ENCODE measurements at places on chromosomes 13 and 19. TPM values are rescaled to one million over a fixed set of nuclear protein-coding genes. Genes with fewer than 3 reads are reported as not detected.
A peak's percentile ranks its signal among the peaks of the same experiment; 100 is the strongest.

- DNase-seq: no peak
These were observed 20.3 kb downstream of the ZNF433 start for GRCh38 chr19:12015015-12015752.

DNA sequence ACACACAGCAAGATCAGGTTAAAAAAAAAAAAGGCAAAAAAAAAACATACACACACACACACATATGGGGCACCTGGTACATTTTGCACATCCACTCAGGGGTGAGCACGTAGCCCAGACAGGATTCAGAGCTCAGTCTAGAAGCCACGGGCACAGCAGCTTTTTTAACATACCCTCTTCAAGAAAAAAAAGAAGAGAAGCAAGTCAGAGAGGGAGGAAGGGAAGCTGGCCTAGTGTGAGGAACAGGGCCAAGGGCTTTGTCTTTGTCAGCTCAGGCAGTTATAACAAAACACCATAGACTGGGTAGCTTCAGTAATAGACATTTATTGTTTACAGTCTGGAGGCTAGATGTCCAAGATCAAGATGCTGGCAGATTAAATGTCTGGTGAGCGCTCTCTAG is 2.3 kb upstream of the TPM4 start:
- no peak for DNase-seq

DNA sequence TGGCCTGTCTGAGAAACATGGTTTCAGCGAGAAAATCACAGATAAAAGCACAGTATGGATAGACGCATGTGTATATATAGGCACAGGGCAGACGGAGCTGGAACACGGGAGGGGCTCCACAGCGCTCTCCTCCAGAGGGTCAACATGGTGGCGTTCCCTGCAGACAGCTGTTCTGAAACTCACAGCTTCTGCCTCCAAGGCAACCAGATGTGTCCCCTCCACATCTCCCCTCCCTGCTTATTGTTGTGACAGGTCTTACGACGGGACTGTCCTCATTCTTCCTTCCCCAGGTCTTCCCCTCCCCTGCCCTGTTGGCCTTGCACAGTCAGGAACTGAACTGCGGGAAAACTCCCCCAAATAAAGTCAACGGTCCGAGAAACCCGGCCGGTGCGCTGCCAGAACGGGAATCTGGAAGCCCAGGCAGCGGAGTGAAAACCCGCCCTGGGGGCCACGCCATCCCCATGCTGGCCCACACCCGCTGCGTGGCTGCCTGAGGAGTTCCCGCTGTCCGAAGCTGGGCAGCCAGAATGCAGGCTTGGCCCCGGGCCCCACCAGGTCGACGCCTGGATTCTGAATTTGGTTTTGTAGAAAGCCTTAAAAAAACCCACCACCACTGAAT is 2.6 kb upstream of the TIMM13 start:
- DNase-seq: no peak

- DNase-seq: no peak
These were observed 321.2 kb downstream of the DIAPH3 start for GRCh38 chr13:59842507-59842906.

- DNase-seq: no peak
These were observed 1.9 kb upstream of the ZNF580 start for GRCh38 chr19:55638864-55639359.

- no peak for DNase-seq
These were observed 1610.2 kb downstream of the SLITRK5 start for GRCh38 chr13:89281331-89281730.

GRCh38 chr13:40170091-40170490 is 496.4 kb downstream of the FOXO1 start:
- no peak for DNase-seq

- DNase-seq: no peak
These were observed at the start of gene SHISA7 for GRCh38 chr19:55443045-55443823. TSS of gene SHISA7 (minus strand) at chr19:55443300. CDS start at chr19:55442863, 437 bp downstream.

GRCh38 chr13:23129331-23129730 is 51.4 kb upstream of the SGCG start:
- no peak for DNase-seq

DNA sequence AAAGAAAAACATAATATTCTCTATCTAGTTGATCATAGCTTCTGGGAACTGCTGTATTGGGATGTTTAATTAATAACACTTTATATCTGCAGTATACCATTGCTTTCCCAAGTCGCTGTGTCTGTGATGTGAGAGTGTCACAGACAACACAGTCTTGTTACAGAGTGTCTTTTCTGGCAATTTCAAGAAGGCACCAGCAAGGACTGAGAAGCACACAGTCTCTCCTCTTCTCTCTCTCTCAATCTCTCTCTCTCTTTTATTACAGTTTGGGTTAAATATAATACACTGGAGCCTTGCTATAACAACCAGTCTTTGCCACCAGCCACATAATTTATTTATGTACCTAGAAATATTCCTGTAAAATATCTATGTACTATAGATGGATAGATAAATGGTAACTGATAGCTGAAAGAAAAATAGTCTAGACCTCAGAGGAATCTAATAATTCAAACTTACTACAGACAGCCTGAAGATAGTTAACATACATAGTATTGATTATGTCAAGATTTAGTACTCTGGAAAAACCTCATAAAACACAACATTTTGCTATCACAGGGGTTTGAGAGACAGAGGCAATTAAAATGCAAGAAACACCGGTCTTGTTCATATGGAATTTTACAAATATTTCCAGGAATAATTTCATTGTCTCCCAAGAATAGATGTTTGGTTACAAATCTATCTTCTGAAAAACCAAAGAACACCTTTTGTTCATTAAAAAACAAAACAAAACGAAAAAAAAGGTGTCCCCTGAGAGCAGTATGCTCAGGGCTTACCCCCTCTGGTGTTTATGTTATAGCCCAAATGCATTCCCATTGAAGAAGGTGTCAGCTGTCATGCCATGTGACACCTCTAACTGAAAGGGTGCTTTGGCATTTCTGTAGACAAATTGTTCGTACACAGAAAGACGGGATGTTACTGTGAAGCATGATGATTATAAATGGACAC is 507.8 kb downstream of the TBC1D4 start:
- no peak for DNase-seq

GRCh38 chr13:59354665-59355369 is 808.9 kb downstream of the DIAPH3 start:
- DNase-seq: no peak

DNA sequence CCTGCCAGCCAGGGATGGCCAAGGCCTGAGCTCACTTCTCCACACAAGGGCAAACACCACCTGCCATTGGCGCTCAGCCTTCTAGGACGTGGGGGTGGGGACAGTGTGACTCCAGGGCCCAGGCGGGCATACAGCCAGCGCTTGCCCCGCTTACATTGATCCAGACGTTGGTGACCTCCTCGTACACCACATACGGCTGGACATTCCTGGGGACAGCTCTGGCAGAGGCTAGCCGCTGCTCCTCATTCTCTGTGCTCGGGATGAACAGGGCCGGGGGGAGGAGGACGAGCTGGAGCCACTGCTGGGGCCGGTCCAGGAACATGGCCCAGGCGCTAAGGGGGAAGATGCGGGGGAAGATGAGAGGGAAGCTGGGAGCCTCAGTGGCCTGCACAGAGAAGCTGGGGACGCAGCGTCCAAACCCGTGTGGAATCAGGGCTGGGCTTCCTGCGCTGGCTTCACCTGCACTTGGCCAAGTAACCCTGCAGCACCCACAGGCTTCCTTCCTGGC is 25.1 kb upstream of the MYDGF start:
- DNase-seq: no peak

- DNase-seq: no peak
These were observed 9.2 kb upstream of the ZSCAN1 start for GRCh38 chr19:58024661-58025060.

GRCh38 chr19:33699754-33700407 is 78.1 kb downstream of the CHST8 start:
- no peak for DNase-seq

DNA sequence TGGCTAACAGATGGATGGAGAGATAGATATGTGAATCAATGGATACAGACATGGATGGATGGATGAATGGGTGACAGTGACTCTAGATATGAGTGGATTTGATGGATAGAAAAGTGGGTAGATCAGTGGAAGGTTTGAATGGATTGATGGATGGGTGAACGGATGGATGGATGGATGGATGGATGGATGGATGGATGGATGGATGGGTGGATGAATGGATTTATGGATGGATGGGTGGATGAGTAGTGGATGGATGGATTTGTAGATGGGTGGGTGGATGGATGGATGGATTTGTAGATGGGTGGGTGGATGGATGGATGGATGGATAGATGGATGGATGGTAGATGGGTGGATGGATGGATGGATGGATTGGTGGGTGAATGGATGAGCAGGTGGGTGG is 6.8 kb downstream of the CELF5 start:
- DNase-seq: no peak

GRCh38 chr19:46998445-46999125 is 21.1 kb upstream of the NPAS1 start:
- DNase-seq: no peak

DNA sequence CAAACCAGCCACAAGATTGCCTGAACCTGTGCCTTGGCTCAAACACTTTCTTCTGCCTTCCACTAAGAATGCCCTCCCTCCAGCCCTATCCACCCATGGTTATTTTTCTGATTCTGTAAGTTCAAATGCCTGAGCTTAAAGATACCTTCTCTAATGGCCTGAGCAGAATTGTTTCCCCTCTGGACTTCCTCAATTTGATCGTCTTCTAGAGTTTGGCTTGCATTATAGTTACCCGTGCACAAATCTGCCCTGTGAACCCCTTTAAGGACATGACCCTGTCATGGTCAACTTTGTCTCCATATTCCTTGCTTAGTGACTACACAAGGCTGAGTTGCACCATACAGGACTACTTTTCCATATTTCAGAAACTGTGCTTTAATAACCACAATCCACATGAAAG is 481.0 kb downstream of the FOXO1 start:
- DNase-seq: no peak

- DNase-seq: no peak
These were observed 196.7 kb upstream of the SLITRK6 start for GRCh38 chr13:85995788-85996418.

GRCh38 chr13:101869553-101869952 is 417.1 kb downstream of the ITGBL1 start:
- no peak for DNase-seq

GRCh38 chr13:77893066-77893465 is 25.6 kb downstream of the EDNRB start:
- DNase-seq: no peak

GRCh38 chr13:38024431-38024830 is 154.9 kb upstream of the TRPC4 start:
- DNase-seq: no peak

- DNase-seq: no peak
These were observed 18.8 kb upstream of the GPR183 start for GRCh38 chr13:99326012-99326411.

GRCh38 chr13:98072476-98072875 is 70.4 kb upstream of the FARP1 start:
- no peak for DNase-seq

GRCh38 chr19:28333909-28334308 is 879.0 kb downstream of the UQCRFS1 start:
- DNase-seq: no peak

DNA sequence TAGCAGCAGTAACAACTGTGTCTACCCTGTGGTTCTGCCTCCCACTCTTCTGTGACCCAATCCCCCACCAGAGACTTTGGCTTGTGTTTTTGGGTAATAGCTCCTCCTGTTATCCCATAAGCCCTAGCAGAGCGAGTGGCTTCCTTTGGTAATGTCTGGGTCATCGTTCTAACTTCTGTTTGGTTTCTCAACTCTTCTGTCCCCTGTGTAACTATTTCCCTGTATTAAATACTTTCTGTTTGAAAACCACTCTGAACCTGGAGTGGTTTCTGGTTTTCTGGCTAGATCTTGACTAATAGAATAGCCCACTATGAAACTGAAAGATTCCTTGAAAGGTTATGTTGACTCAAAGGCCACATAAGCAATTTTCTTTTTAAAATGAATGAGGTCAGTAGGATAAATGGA is 350.0 kb downstream of the DCT start:
- no peak for DNase-seq

DNA sequence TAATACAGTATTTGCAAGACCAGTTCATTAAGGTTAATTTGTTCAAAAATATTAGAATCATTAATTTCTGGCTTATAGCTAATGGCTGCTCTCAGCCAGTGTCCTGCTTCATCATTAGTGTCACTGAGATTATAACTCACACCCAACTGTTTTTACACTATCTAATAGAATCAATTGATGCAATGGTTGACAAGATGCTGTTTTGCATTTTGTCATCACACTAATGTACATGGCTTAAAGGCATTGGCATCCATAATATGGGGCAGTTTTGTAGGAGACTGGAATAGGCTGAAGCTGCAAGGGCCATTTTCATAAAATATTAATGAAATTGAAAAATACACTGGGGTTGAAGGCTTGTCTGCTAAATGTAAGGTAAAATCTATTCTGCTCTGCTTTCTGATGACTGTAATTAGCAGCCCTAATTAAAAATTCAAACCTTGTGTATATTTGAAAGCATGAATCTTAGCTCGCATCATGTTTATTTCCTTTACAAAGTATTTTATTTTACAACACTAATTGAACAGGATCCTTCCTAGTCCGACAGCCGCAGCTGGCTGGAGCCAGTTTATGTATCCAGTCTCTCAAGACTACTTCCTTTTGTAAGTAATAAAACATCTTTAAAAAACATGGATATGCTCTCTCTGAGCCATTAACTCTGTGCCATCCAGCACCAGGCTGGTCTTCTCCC is 296.7 kb downstream of the POU4F1 start:
- peak; percentile 18 for DNase-seq

The SSC5D gene
- 45.9 TPM for total RNA-seq

The ZNF534 gene
- total RNA-seq: 0.35 TPM

The AKAP8L gene
- 76.4 TPM for total RNA-seq

The OR10H1 gene
- total RNA-seq: 0.06 TPM

The FAM216B gene
- total RNA-seq: 7.9 TPM

The TMC4 gene
- 45.3 TPM for total RNA-seq

The CLIP3 gene
- 16.6 TPM for total RNA-seq

The SCGB2B2 gene
- total RNA-seq: 1.7 TPM

The GDF15 gene
- 99.0 TPM for total RNA-seq

The C1QTNF9B gene
- not detected for total RNA-seq

The MISP3 gene
- 10.8 TPM for total RNA-seq

The ANKRD27 gene
- total RNA-seq: 35.7 TPM

The KIR3DL2 gene
- 0.20 TPM for total RNA-seq

The CPT1C gene
- 11.3 TPM for total RNA-seq

The FCAR gene
- 0.99 TPM for total RNA-seq

The S1PR5 gene
- 0.92 TPM for total RNA-seq

The OLFM2 gene
- total RNA-seq: 7.6 TPM

The ATCAY gene
- not detected for total RNA-seq

All from left lung (tissue), 14 donors.